Hippocampal formation (tissue), 2 donors: ENCODE measurements at places on chromosomes 13 and 19.

GRCh38 chr19:10566658-10567410, 1.0 kb upstream of the KRI1 start:
- no peak for DNase-seq

DNA sequence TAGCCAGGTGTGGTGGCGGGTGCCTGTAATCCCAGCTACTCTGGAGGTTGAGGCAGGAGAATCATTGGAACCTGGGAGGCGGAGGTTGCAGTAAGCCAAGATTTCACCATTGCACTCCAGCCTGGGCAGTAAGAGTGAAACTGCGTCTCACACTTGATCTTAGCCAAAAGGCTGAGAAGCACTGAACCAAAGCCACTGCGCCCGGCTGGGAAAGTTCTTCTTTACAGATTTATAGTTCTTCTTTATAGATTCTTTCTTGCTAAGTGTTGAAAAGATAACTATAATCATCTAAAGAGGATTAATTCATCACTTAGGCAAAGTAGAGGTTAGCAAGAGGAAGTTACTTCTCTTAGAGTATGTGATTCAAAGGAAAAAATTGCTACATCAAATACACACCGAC, 11.1 kb downstream of the ZNF417 start:
- DNase-seq: no peak

DNA sequence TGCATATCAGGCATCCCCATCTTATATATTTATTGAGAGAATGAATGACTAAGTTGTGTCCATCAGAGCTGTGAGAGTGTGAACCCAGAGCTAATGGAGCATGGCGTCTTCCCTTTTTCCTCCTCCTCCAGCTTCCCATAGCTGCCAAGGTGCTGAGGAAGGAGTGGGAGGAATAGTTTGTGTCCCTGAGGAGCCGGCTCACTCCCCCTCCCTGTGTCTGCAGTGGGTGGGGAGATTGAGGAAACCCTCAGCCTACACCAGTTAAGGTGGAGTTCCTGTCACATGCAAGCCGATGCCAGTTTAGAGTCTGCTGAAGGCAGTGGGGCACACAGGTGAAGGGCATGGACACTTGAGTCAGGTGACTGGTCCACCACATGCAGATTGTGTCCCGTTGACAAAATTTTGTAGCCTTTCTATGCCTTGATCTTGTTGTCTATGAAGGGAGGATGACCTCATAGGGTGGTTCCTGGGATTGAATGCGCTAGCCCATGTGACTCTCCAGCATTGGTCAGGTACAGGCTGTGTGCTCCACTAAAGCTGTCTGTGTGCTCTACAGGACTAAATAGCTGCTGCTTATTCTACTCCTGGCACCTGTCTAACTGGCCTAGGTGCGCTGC, 47.6 kb upstream of the GPI start:
- no peak for DNase-seq

DNA sequence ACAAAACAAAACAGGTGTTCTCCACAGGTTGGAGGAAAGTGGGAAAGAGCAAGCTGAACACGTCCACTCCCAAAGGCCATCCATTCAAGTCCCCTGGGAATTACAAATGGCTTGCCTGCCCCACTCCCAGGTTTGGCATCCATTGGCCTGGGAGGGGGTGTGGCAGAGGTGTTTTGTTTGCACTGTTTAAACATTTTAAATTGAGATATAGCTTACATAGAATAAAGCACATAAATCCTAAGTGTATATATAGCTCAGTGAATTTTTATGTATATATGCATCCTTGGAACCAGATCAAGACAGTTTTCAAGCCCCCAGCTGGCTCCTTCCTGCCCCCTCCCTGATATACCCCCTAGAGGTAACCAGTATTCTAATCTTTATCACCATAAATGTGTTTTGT, 12.7 kb downstream of the SLC25A42 start:
- no peak for DNase-seq

- no peak for DNase-seq
Measured at GRCh38 chr19:16260160-16260811, 62.6 kb downstream of the AP1M1 start.

DNA sequence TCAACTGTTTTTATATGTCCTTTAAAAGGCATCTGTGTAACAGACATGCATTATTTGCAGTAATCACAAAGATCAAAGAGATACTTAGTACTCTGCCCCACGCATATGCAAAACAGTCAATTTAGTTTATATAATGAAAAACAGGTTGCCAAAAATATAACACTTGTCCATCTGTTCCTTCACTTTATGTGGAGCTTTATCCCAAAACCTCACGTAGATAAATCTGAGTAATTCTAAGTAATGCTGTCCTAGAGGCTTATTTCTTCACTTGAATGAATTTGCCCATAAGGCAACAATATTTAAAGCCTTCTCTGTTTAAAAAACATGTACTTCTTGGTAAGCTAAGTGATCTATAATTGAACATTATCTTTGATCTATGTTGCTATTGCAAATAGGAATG, 20.3 kb upstream of the SLITRK6 start:
- no peak for DNase-seq

GRCh38 chr13:97567510-97568243, 133.7 kb downstream of the RAP2A start:
- DNase-seq: no peak

DNA sequence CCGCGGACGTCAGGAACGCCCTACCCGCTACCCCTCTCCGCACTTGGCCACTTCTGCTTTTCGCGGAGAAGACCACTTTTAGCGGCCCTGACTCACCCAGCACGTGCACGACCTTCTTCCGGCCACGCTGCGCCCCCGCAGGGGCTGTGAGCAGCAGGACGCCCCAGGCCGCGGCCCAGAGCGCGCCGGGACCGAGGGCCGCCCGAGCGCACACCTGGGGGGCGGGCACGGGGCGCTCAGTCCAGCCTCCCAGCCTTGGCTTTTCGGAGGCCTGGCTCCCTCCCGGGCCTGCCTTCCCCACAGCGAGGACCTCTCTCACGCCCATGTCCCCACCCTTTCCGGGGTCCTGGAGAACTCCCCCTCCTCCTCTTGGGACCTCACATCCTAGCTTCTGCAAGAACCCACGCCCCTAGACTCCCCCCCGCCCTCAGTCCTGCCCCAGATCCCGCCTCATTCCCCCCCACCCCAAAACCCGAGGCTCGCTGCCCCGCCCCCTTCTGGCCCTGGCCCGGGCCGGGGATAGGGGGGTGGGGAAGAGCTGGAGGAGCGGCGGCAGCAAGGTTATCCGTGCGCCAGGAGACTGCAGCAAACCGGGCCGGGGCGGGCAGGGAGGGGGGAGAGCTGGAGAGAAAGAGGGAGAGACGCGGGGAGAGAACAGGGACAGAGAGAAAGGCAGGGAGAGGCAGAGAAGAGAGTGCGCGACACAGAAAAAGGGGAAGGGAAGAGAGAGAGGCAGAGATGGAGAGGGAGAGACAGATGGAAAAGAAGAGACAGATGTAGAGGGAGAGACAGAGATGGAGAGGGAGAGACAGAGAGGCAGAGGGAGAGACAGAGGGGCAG, 11.5 kb downstream of the TM6SF2 start:
- no peak for DNase-seq

DNA sequence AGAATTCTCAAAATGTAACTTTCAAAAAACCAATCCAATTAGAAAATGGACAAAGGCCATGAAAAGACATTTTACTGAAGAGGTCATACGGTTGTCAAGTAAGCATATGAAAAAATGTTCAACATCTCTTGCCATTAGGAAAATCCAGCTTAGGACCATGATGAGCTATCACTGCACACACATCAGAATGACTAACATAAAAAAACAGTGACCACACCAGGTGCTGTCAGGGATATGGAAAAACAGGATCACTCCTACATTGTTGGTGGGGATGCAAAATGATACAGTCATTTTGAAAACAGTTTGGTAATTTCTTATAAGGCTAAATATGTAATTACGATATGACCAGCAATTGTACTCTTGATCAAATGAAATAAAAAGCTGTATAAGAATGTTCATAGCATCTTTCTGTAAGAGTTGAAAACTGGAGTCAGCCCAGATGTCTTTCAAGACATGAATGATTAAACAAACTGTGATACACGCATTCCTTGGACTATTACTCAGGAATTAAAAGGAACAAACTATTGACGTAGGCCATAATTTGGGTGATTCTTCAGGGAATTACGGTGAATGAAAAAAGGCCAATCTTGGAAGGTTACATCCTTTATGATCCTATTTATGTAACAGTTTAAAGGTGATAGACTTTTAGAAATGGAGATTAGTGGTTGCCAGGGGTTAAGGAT, 26.9 kb upstream of the RCBTB2 start:
- no peak for DNase-seq

- DNase-seq: no peak
Measured at GRCh38 chr13:108225440-108225839, 7.2 kb downstream of the ABHD13 start.

GRCh38 chr19:18477042-18477779, 39.3 kb upstream of the ISYNA1 start:
- no peak for DNase-seq

DNA sequence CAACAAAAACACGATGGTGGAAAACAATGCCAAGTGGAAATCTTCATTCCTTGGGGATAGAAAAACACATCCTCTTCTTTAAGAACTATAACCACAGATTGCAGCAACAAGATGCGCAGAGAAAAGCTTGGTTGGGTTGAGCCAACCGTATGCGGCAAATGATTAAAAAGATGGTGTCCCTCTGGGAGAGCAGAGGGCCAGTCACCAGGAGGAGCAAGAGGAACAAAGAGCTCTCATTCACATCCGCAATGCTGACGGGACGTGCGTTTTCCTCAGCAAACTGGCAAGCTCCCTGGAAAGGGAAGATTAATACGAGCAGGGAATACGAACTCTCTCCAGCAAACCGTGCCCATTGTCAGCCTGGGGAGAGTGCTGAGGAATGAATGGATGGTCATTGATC, 141.6 kb downstream of the KATNAL1 start:
- peak; percentile 11 for DNase-seq

DNA sequence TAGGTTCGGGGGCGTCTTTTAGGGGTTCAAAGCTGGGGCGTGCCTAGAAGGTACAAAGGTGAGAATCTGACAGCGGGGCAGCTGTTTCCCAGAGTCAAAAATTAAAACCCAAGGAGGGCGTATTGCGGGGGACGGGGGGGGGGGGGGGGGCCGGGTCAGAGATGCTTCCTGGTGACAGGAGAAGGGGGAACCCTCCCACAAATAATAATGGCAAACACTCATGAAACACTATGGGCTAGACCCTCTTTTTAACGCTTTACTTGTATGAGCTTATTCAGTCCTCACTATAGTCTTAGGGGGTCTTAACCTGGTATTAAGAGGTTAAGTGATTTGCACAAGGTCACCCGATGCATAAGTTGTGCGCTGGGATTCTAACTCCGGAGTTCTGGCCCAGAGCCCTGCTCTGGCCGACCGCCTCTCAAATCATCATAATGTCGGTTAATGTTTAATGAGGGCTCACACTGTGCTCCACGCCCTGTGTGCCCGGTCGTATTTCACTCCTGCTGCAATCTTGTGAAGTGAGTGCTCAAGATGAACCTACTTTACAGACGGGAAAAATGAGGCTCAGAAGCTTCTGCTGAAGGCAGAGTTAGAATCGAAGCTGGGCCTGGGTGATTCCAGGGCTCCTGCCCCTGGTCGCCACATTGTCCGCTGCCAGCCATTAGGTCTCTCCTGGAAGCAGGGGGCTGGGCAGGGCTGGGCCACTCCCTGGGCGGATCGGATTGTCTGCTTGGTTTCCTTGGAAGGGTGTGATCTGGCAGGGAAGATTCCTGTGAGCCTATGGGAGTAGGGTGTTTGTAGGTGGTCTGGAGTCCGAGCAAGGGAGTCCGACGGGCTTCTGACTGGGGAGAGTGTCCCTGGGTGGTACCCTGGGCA, 964 bp downstream of the PAK4 start:
- DNase-seq: no peak

DNA sequence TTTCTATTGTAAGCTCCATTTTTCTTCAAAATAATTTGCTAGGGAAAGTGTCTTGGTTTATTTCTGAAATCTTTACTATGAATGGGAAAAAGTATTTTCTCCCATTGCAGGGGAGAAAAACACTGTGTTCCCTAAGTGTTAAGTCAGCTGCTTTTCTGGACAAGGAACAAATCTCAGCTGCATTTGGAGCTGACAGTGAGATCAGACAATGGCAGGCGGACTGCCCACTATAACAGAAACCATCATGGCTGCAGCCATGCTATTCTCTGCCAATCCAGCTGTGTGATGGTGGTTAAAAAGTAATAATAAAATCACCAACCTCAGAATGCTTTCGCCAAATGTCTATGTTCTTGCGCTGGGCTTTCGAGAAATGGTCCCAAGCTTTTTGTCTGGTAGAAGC, 302.7 kb downstream of the DNAJC15 start:
- DNase-seq: peak; percentile 45

DNA sequence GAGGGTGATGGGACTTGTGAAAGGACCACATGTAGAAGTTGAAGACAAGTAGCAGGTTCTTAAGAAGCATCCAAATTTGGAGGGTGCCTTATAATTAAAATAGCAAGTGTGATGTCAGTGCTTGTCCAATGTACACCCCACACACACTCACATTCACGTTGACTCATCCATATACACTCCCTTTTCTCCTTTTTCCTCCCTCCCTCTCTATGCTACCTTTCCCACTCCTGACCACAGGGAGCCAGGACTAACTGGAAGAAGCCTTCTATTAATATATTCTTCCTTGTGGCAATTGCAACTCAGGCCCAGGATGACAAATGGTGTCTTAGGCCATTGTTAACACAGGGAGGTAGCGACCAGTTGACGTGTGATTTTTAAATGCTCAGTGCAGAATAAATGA, 16.3 kb upstream of the GPR183 start:
- DNase-seq: no peak

GRCh38 chr13:112587212-112587763, 665 bp downstream of the TUBGCP3 start:
- DNase-seq: peak; percentile 3
